ENCODE measurements at places on chromosomes 5 and 9.

GRCh38 chr9:124297915-124298645 is 40.3 kb downstream of the NEK6 start:
- DNase-seq = no peak

- peak; percentile 60 for DNase-seq
These were observed 92.8 kb downstream of the SNX18 start for GRCh38 chr5:54610197-54610944.

- DNase-seq = no peak
These were observed 643.6 kb downstream of the ACTL7B start for GRCh38 chr9:108212184-108212583.

- DNase-seq = no peak
These were observed 224.8 kb downstream of the ZNF608 start for GRCh38 chr5:124521461-124522230.

DNA sequence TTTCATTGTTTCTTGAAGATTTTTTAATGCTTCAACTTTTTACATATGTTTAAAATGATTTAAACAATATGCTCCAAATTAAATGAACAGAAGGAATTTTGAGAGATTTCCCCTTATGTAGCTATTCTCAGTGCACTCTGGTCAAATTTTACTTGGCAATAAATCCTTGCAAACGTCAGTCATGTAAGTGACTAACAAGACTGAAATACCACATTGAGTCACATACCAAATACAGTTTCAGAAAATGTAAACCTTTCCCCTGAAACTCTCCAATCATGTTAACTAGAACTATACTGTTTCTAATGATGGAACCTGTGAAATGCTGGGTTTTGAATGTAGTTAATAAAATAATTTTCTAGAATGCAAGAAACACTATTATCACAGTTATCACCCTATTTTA is 29.6 kb downstream of the SAR1B start:
- no peak for DNase-seq

DNA sequence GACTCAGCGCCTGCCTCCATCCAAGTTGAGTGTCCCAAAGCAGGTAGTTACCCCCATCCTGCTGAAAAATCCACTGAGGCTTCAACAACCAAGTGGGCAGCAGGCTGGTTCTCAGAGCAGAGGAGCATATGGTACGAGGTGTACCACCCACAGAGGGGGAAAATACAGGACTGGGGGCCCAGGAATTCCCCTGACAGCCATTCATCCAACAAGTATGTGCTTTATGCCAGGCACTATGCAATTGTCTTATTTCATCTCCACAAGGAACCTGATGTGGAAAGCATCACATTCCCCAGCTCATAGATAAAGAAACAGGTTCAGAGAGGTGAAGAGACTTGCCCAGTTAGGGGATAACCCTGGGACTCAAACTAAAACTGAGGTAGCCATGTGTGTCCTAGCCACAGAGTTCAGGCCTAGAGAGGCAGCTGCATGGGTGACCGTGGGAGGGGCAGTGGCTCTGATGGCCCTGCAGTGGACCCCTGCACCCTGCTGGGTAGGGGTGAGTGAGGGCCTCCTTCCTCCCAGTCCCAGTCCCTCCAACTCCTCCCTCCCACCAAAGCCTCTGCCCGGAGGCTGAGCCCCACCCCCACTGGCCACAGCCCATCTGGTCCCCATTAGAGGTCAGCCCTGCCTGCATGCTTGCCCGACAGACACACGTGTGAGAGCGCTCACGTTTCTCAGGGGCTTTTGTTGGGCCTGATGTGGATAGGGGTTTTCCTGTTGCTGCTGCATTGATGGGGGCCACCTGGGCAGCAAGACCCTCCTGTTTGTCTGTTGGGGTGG is 11.5 kb downstream of the PDLIM4 start:
- no peak for DNase-seq

- no peak for DNase-seq
These were observed 520.6 kb downstream of the CTNND2 start for GRCh38 chr5:11383506-11384095.

DNA sequence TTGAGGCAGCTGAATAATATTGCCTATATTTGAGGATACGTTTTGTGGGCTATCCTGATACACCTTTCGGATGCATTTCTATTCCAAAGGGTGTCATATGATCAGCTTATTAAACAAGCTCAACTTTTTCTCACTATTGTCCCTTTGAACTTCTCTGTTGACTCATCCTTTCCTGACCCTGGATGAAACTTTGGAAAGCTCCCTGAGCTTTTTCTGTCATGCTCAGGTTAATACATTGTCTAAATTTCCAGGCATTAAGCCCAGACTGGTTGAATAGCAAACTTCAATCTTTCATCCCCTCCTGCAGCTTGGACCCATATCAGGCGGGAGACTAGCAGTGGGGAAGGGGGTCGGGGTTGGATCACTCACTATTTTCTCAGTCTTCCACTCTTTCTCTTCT is 104.9 kb upstream of the PTPN3 start:
- no peak for DNase-seq

GRCh38 chr9:89706086-89706485 is 101.3 kb downstream of the GADD45G start:
- DNase-seq = no peak

- no peak for DNase-seq
These were observed 271.2 kb downstream of the SLIT3 start for GRCh38 chr5:169029661-169030274.

Measured in Jurkat, Clone E6-1 (cell line).